ENCODE measurements at places on chromosomes 1 and 21.

DNA sequence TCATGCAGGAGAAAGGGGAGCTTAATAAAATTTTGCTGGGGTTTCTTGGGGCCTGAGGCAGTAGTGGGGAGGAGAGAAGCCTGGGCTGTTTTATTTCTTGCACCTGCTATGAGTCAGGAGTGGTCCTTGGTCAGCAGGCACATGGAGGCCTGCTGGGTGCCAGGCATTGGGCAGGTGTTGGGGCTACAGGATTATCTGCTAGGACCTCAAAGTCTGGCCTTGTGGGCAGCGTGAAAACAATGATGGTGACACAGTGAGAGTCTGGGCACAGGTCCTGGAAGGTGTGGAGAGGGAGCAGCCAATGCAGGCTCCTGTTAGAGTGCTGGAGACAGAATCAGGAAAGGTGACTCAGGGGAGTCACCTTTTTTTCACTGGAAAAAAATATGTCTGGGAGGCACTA, 17.2 kb downstream of the ROR1 start:
- no peak for DNase-seq

DNA sequence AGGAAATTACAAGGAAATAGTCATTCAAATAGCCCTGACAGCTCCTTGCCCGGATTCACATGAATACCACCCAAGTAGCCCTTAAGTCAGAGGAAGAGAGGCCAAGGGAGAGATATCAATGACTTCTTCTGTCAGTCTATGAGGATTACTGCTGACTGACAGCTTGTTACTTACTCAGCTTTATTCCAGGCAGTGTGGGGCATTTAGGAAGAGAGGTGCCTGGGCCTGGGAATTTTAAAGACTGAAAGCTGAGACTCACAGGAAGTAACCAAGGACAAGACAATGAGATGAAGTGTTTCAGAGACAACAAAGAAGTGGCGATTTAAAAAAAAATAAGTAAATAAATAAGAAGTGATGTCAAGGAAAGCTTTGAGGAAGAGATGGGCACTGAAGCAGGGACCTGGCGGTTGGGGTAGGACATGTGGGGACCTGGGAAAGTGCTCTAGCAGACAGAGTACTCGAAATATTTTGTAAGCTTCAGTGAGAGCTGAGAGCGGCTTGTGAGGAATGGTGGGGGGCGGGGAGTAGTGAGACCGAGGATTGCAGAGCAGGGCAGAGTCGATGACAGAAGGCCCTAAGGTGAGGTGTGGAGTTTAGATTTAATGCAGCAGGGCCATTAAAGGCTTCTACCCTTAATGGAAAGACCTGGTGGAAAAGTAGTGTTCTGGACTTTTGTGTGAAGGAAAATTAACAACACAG, 58.9 kb downstream of the ST3GAL3 start:
- DNase-seq = no peak

- no peak for DNase-seq
Measured at GRCh38 chr1:116564426-116564825, 6.4 kb downstream of the CD58 start.

GRCh38 chr1:6105218-6105679, 59.6 kb downstream of the KCNAB2 start:
- DNase-seq = no peak

- DNase-seq = no peak
Measured at GRCh38 chr1:19336543-19336942, 24.4 kb downstream of the SLC66A1 start.

All from Kasumi-1 (cell line).